H1 (cell line): ENCODE measurements at places on chromosomes 3 and 15. TPM values are rescaled to one million over a fixed set of nuclear protein-coding genes. Genes with fewer than 3 reads are reported as not detected.

Gene EPHB1
- total RNA-seq: 5.9 TPM in 2 replicates

Gene GABPB1
- total RNA-seq: 32.3 and 34.3 TPM in 2 replicates

Gene CSPG5
- 7.4 and 8.2 TPM in 2 replicates for total RNA-seq

Gene CXCR6
- not detected in 2 replicates for total RNA-seq

Gene PLXND1
- 60.2 and 66.4 TPM in 2 replicates for total RNA-seq

Gene ALDH1L1
- 1.6 TPM in 2 replicates for total RNA-seq
